Bronchial epithelial cell (primary cell): ENCODE measurements at places on chromosomes 6 and 20. TPM values are rescaled to one million over a fixed set of nuclear protein-coding genes. Genes with fewer than 3 reads are reported as not detected.
A peak's percentile ranks its signal among the peaks of the same experiment; 100 is the strongest.

DNA sequence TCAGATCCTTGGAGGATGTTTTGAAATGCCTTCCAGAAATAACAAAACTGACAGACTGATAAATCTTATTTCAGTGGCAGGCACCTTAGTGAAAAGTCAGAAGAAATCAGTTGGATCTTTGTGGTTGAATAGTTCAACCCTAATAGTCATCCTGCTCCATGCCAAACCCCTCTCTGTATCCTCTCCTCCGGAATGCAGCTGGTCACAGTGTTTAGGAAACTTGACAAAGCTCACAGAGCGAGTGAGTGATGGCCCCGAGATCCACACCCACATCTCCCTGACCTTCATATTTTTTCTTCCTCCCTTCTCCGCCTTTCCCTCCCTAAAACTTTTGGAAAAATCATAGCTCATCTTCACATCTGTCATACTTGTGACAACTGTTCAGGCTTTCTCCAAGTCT is 464.8 kb upstream of the CDH4 start:
- no peak for DNase-seq

GRCh38 chr20:19110881-19111460 is 101.5 kb upstream of the SLC24A3 start:
- no peak for DNase-seq

- DNase-seq = peak; percentile 59
These were observed 44.7 kb downstream of the VAPB start for GRCh38 chr20:58433759-58434158.

- peak; percentile 87 for DNase-seq
These were observed 30.8 kb upstream of the IER3 start for GRCh38 chr6:30775104-30775503.

Gene DAAM2
- under 0.01 and 0.13 TPM in 2 replicates for total RNA-seq

- no peak for DNase-seq
These were observed 141.6 kb upstream of the AKAP12 start for GRCh38 chr6:151098166-151098565.

Gene RRP36
- 84.7 and 97.1 TPM in 2 replicates for total RNA-seq

DNA sequence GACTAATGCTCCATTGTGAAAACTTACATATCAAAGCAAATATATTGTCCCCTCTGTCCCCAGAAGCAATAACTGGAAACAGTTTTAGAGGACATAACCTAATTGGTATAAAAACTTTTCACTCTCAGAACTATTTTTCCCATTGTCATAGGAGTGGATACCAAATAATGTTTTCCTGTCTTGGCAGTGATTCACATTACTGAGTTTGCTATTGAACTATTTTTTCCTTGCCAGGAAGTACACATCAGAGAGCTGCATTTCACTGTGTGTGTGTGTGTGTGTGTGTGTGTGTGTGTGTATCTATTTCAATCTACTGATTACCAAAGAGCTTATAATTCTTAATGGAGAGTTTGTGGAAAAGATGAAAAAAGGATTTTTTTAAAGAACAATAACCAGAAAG is 45.4 kb downstream of the AKAP12 start:
- peak; percentile 22 for DNase-seq

- no peak for DNase-seq
These were observed 106.8 kb upstream of the BEND6 start for GRCh38 chr6:56848105-56848504.

DNA sequence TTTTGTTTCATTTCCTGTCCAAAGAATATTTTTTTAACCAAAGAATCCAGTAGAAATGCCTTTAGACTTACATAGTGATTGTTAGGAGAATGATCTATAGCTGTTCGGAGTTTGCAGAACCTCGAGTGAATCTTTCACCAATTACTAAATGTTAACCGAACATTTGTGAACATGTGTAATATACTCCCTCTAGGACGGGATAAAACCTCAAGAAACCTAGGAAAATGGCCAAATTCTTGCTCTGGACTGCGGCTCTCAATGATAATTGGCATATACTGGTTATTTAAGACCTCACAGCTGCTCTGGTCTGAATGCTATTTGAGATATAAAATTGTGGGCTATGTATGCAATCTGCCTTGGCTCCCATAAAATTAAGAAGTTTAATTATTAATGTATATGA is 137.1 kb downstream of the PACRG start:
- no peak for DNase-seq

DNA sequence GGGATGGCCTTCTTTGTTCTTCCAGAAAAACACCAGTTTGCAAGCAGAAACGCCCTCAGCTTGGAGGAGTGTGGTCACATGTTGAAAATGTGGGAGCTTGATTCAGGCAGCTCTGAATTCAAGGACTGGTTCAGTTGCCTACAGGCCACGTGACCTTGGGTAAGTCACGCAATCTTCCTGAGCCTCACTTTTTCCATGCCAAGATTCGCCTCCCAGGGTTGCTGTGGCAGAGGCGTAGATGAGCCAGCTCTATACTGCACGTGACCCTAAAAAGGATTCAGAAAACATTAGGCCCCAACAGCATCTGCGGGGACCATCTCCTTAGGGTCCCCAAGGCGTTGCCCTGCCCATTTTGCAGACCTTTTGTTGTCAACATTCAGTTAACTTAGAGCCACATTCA is 112.0 kb upstream of the SNX9 start:
- DNase-seq = no peak

GRCh38 chr20:36655004-36655403 is 9.0 kb upstream of the SLA2 start:
- no peak for DNase-seq

Gene CD24
- total RNA-seq = 911 and 1,344 TPM in 2 replicates

- DNase-seq = peak; percentile 27
These were observed 40.0 kb downstream of the MYLIP start for GRCh38 chr6:16168858-16169257.

- no peak for DNase-seq
These were observed 1.7 kb upstream of the HDDC2 start for GRCh38 chr6:125303512-125303854.

Gene DBNDD2
- total RNA-seq = 12.9 and 18.2 TPM in 2 replicates

Gene ARG1
- total RNA-seq = not detected in 2 replicates

DNA sequence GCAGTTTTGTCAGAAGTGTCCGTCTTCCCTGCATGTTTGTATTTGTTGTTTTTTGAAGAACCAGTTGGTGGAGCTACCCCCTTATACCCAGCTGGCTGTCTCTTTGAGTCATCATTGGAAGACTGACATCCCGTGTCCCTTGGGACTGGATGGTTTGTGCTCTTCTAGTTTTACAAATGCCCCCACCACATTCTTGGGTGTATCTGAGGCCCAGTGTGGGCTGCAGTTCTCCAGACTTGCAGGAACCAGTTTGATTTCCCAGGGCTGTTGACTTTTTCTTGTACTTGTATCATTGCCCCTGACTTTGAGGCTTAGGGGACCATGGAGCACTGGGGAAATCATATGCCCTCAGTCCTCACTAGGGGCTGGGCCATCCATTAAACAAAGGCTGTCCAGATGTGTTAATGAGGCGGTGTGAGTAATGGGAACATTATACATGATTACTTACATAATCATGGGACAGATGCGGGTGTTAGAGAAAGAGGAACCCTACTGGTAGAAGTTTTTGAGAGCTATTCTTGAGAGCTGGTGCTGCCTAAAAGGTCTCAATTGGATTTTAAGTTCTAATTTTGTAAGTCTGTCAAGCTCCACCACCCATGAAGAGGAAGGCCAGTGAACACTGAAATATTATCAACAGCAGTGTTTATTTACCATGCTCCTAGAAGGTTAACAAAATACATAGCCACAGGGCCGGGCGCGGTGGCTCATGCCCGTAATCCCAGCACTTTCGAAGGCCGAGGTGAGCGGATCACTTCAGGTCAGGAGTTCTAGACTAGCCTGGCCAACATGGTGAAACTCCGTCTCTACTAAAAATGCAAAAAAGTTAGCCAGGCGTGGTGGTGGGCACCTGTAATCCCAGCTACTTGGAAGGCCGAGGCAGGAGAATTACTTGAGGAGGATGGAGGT is 8.5 kb downstream of the JARID2 start:
- peak; percentile 39 for DNase-seq
